Neural progenitor cell (in vitro differentiated cells): ENCODE measurements at places on chromosomes 13 and 19.

GRCh38 chr13:32525766-32526165 is 12.8 kb downstream of the N4BP2L2 start:
- no peak for DNase-seq

GRCh38 chr19:8085598-8086408 is 33.2 kb downstream of the CCL25 start:
- peak; percentile 44 for DNase-seq

DNA sequence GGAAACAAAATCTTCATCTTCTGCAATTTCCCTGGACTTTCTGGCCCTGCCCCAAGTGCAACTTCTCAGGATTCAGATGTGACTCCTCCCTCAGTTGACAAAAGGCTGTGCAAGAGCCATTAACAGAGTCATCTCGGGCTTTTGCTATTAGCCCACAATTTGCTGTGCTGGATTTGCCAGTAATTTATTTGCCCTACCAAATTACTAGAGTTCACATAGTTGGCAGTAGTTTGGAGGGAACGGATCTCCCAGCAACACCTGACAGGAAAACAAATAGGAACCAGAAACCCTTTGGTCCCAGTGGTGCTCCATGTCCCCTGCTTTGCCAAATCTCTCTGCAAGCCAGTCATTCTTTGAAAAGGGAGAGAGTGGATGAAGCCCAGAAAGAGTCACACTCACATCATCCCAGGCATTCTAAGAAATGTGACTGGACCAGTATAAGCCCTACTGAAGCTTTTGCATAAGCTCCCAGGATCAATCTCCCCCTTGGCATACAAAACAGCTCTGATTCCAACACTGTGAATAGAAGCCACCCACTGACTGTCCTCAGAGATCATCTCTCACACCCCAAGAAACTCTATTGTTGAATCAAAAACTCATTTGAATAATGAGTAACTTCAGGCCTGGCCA is 350.1 kb upstream of the NBEA start:
- DNase-seq, result peak; percentile 35

- DNase-seq, result no peak
Observed at GRCh38 chr19:55901369-55902079, 30.6 kb downstream of the NLRP13 start.

DNA sequence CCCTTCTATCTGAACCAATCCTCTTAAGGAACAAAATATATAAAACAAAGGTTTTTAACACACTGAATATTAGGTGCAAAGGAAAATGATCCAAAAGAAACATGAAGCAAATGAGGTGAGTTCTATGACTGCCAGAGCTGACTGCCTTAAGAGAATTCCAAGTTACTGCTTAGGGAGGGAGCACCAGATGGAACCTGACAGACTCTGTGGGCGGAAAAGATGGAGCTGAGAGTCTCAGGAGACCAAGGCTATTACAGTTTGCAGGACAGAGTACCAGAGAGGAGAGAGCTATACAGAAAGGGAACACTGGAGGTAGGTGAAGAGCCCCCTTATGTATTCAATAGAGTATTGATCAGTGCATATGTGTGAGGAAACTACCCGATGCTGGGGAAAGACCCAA is 87.2 kb downstream of the B3GLCT start:
- DNase-seq, result no peak

GRCh38 chr19:18924684-18925213 is 5.2 kb downstream of the DDX49 start:
- DNase-seq, result no peak

DNA sequence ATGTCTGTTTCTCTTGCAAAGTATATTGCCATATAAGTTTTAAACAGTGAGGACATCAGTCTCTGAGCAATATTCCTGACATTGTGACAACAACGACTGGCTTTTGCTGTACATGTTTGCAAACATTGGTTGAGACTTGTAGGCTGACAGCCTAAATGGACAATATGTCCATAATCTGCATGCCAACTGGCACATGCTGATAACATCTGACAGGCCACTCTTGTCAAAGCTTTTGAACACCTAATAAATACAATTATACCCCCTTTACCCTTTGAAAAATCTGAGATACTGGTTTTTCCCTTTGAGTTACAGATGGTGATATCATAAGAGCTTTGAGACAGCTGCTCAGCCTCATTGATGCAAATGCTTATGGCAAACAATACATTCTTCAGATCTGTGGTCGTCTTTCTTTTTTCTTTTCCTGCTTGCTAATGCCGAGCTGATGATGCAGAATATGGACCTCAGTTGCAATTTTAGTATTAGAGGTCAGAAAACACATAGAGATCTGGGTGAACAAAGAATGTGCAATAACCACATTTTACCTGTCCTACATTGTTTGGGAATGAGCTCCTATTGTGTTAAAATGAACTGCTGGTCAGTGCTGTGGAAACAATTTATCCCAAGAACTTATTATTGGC is 114.9 kb downstream of the RFC3 start:
- no peak for DNase-seq

- no peak for DNase-seq
Observed at GRCh38 chr13:96769874-96770273, 224.4 kb downstream of the OXGR1 start.

GRCh38 chr19:45881909-45882528 is 3.9 kb downstream of the IRF2BP1 start:
- no peak for DNase-seq

GRCh38 chr19:50341091-50341564 is 12.0 kb upstream of the KCNC3 start:
- no peak for DNase-seq

DNA sequence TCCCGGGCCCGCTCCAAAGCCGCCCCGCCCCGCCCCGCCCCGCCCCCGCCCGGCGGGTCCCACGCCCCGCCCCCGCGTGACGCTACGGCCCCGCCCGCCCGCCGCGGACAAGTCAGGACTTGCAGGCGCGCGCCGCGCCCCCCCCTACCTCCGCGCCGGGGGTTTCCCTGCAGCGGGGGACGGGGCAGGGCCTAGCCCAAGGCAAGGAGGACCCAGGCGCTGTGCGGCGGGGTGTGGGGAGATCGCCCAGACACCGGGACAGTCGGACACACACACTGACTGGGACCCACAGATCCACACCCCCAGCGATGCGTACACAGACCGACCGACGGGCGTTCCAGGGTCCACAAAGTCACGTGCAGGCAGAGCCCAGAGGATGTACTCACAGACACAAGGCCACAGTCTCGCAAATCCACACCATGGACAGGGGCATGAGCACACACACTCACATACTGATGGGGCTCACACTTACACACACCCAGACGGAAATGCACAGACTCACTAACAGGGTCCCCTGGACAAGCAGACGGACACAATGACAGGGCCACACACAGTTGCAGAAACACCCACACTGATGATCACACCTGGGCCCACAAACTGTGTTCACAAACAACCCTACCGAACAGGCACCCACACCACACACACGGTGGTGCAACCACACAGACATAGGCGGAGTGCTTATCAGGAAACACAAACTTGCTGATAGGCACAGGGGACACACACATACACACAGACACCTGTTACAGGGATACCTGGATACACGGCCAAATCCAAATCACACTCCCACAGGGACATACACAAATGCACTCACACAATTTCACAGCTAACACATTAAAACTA is 436 bp upstream of the BBC3 start:
- peak; percentile 90 for DNase-seq

DNA sequence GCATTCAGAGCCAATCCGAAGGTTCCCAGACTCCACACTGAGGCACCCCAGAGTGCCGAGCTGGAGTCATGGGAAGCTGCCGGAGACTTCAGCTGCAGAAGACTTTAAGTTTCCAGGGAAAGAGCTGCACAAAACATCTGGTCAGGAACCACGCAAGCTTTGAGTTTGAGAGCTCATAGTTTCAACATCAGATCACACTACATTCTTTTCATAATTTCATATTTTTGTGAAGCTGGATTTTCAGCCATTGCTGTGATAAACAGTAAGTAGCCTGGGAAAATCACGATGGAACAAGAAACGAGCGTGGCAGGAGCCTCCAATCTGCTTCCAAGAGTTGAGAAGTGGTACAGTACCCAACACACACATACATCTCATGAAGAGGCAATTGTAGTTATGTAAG is 25.5 kb upstream of the ATP12A start:
- DNase-seq, result no peak

DNA sequence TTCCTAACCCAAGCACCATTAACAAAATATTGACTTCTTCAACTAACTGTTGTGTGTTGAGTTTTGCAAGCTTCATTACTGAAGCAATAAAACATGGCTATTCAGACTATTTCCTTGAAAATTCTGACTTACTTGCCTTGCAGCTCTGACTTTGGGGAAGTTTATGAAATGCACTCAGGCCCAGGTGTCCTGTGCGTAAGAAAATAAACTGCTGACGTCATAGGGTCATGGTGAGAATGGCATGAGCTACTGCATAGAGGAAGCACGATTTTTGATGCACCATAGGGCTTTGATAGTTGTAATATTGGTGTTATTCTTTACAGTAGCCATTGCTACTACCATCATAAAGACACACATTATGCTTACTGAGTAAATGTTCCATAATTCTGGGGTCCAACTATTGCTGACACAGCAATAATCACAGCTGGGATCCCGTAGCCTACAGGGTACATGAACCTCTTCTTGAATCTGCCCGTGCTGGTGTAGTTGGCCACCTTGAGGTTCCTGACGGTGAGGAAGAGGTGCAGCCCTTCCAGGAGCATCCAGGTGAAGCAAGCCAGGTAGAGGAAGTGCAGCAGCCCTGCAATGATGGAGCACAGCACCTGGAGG is 57.9 kb downstream of the MBD3L2B start:
- DNase-seq, result no peak
